ENCODE measurements at places on chromosomes 11 and 22.

GRCh38 chr11:2789331-2789730, 89.5 kb upstream of the KCNQ1OT1 start:
- DNase-seq, result no peak

DNA sequence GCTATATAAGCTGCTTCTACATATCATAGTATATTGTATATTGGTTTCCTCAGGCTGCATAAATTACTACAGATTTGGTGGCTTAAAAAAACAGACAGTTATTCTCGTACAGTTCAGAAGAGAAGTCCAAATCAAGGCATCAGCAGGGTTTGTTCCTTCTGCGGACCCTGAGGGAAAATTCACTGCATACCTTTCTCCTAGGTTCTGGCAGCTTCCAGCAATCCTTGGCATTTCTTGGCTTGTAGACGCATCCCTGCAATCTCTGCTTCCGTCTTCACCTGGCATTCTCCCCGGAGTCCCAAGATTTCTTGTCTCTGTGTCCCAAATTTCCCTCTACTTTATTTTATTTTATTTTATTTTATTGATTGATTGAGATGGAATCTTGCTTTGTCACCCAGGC, 142.8 kb downstream of the COMMD9 start:
- DNase-seq, result no peak

DNA sequence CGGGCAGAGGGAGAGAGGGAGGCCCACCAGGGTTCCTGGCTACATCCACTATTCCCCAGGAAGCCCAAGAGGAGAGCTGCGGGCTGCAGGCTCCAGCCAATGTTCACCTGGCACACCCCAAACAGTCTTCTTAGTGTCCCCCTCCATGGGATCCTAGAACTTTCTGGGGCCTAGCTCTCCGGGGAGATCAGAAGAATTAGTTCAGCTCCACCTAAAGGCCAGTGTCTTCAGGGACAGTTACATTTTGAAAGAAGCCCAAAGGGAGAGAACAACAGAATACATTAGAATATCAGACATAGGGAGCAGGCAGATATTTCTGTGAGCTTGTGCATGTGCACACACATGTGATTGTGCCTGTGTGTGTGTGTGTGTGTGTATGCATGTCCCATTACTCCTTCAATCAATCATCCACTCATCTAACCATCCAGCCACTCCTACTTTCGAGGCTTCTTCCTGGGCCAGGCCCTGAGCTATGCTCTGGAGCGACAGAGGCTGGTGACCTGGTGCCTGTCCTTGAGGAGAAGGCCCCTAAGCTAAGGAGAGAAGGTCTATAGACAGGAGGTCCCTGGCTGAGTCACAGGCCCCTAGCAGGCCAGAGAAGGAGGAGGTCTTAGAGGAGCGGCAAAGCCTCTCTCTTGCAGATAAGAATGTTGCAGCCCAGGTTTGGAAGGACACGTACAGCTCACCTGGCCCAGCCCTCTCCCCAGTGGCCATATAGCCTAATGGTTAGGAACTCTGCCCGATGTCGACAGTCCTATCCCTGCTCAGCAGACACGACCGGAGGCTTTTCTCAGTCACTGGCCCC, 165.5 kb downstream of the DSCAML1 start:
- no peak for DNase-seq

DNA sequence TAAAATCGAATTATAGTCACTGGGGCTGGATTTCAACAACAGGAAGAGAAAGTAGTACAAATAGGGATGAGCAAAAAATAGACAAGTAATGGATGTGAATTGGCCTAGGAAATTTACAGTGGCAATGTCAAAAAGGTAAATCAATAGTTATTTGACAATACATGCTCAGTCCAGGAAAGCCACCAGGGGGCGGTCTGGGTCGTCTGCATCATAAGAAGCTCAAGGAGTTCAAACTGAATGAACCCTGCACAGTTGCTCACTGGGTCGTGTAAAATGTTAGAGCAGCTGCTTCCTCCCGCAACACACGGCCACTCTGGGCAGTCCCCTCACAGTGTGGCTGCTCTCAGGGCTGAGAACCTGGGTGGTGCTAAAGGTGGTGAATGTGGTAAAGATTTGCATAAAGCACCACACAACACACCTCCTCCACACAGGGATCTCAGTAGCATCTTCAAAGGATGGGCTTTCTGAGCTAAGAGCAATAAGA, 85.9 kb downstream of the ZNF280B start:
- no peak for DNase-seq

DNA sequence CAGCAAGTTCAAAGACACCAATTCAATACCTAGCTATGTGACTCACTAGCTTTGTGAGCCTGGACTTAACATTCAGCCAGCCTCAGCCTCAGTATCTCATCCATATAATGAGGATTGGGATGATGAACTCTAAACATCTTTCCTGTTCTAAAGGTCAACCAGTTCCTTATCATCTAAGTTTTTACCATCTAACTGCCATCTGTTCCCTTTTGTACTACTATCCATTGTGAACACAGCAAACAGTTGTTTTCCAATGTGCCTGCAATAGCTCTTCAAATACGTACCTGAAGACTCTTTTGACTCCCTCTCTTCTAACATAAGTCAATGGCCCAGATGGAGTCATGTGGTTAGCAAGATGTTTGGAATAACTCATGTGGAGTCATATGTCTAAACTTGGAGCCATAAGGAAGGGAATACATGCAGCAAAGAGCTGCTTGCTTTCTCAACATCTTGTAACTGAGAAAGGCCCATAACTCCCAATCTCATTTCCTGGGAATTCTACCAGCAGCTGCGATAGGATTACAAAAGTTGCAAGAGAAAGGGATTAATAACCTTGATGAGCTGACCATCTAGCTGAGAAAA, 19.4 kb downstream of the SYTL2 start:
- DNase-seq, result no peak

GRCh38 chr11:94780432-94780831, 12.3 kb downstream of the AMOTL1 start:
- no peak for DNase-seq

DNA sequence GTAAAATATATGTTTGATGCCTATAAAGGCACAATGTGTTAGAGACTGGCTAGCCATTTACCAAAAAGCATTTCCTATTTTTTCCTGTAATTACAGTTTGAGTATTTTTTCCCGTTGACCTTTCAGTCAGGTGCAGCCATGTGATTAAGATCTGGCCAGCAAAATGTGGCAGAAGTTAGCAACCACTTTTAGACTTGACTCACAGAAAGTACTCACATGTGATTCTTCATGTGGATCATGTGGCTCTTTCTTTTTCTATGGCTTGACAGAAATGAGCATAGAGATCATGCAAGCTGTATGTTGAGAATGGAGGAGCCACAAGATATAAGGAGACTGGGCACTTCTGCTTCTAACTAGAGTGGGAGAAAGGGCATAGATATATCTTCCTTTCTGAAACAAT, 27.3 kb upstream of the RAB38 start:
- DNase-seq, result no peak
